ENCODE measurements at places on chromosomes 16 and 17.

DNA sequence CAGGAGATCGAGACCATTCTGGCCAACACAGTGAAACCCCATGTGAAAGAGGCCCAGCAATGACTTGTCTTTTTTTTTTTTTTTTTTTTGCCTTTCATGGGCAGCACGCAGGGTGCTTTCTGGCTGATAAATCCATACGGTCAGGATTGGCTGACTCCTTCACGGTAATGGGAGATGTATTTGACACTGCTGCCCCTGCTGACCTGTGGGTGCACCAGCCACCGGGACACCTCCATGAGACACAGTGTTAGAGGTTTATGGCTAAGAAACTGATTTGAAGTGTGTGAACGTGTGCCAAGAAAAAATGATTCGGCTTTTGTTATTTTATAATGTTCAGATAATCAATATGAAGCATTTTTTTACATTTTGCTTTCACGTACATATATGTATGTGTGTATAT lies 48.4 kb downstream of the MAP2K6 start:
- no peak for DNase-seq

- DNase-seq: no peak
These were observed 4.7 kb upstream of the SMTNL2 start for GRCh38 chr17:4579678-4580077.

DNA sequence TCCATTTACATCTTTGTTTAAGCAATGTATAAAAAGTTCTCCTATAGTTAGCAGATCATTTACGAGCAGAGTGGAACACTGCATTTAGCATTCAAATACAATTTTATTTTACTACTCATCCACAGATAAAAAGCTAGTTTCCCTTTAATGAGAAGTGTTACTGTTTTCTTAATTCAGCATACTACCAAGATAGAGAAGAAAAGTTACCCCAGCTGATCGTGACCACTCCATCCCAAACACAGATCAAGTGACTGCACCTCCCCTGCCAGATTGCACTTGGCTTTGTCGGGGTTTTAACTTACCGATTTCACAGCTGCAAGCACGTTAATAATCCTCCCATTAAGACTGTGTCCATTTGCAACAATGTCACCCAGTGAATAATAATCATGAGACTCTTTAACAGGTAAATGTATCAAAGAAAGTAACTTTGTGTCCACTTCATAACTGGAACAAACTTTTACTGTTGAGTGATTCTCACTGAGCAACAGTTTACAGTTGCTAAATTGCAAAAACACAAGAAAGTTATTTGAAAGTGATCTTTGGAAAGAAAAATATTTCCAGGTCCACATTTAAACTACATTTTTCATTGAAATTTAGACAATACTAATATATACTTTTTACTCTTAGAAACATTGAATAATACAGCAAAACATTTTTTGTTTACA lies 14.4 kb downstream of the MEIOB start:
- no peak for DNase-seq

- DNase-seq: peak; percentile 39
These were observed 2.5 kb upstream of the SALL1 start for GRCh38 chr16:51153577-51154031.

DNA sequence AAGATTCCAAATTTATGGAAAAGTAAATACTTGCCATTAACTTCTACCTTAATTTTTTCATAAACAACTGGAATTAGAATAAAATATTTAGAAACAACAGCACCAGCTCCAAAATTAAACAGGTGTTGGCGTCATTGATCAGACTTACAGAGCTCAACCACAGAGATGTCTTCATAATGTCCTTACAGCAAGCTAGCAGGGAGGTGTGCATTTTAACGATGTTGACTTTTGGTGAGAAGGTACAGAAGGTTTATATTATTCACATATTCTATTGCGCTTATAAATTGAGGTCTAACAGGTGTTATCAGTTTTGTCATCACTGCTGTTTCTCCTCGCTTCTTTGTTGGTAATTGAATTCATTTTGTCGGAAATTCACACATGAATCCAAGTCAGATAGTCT lies 226.2 kb upstream of the CA10 start:
- DNase-seq: no peak

- no peak for DNase-seq
These were observed 31.4 kb downstream of the TEX2 start for GRCh38 chr17:64231567-64232141.

DNA sequence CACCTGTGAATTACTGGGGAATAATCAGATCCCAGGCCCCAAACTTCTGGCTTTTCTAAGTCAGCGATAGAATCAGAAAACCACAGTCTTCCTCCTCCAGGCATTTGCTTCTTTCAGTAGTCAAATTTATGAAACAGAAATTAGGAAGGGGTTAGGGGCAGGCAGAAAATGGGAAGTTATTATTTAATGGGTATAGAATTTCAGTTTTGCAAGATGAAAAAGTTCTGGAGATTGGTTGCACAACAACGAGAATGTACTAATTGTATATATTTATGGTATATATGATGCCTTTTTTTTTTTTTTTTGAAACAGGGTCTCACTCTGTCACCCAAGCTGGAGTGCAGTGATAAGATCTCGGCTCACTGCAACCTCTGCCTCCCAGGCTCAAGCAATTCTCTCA lies 23.5 kb downstream of the ORC6 start:
- no peak for DNase-seq

GRCh38 chr16:25605381-25605780 lies 86.4 kb upstream of the HS3ST4 start:
- no peak for DNase-seq

DNA sequence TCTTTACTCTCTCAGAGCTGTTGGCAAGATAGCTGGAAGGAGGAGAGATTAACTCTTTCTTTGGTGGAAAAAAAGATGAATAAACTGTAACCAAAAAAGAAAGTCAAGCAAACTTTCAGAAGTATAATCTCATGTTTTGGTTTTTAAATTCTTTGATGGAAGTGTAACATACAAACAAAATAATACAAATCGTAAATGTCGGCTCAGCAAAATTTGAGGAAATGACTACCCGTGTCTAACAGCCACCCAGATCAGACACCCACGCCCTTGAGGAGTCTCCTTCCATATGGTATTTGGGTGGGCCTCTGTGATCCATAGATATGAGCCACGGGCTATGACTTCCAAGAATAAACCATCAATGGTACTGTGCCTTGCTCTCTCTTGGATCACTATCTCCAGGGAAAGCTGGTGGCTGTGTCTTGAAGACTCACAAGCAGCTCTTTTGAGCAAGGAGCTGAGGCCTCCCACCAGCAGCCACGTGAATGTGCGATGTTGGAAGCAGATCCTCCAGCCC lies 9.6 kb upstream of the CD300C start:
- DNase-seq: no peak

DNA sequence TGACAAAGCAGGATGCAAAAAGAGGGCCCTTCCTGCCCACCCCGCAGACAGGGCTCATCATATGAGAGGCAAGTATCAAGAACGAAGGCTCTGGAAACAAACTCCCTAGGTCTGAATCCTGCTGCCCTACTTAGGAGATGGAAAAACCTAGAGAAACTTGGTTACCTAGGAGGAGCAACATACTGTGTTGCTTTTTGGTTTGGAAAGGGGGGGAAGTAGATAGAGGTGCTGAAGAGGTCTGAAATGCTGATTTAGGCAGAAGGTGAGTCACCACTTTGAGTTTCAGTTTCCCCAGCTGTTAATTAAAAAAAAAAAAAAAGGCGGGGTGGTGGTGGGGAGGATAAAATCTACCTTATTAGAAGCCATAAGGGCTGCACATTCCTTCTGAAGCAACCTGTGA lies 1.5 kb downstream of the N4BP1 start:
- no peak for DNase-seq

- DNase-seq: peak; percentile 84
These were observed 4.7 kb upstream of the GFAP start for GRCh38 chr17:44919885-44920564.

GRCh38 chr16:66574531-66574930 lies 4.7 kb upstream of the CMTM2 start:
- no peak for DNase-seq

DNA sequence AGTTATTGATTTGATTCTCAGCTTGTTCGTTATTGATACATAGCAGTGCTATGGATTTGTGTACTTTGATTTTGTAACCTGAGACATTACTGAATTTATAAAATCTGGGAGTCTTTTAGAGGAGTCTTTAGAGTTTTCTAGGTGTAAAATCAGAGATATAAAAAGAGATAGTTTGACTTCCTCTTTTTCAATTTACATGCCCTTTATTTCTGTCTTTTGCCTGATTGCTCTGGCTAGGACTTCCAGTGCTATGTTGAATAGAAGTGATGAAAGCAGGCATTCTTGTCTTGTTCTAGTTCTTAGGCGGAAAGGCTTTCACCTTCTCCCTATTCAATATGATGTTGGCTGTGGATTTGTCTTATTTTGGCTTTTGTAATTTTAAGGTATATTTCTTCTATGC lies 106.2 kb downstream of the PHKB start:
- no peak for DNase-seq

- no peak for DNase-seq
These were observed 5.4 kb downstream of the TNP2 start for GRCh38 chr16:11263737-11264136.

DNA sequence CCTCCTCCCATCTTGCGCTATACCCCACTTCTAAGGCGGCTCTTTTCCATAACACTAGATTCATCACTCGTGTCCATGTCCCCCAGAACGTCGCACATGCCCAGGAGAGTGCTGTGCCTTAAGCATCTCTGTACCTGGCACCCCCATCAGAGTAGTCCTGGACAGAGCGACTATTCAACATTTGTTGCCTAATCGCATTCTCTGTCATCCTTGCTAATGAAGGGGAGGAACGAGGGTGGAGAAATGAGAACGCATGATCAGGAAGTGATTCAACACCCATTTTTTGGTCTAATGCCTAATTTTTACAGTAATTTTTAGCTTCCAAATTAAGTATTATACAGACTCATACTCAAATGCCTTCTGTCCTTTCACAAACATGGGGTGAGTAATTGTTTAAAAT lies 53.2 kb downstream of the SLC39A11 start:
- DNase-seq: no peak

DNA sequence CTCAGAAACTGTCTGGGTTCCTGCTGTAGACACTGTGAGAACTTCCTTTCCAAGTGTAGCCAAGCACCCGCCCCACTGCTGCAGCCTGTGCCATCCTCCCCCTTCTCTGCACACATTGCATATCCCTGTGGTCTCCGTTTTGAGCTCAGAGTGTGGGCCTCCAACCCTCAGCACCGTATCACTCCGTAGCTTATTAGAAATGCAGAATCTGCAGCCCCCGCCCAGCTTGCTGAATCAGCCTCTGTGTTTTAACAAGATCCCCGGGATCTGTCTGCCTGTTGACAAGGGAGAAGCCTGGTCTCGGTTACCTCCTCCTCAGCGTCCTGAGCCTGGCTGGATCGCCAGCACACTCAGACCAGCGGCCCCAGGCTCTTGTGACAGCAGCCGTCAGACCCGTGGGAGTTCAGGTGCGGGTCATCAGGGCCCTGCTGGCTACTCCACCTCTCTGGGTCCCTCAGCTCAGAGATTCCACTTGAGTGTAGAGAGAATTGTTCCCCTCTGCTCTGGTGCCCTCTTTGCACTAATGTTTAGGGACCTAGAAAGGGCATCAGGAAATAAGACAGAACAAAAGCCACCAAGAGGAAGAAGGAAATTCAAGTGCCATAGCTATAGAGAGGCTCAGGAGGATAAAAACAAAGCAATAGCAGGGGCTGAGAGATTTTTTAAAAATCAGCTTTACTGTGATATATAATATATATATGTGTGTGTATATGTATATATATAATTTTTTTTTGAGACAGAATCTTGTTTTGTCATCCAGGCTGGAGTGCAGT lies 92.3 kb downstream of the PITPNC1 start:
- DNase-seq: no peak

DNA sequence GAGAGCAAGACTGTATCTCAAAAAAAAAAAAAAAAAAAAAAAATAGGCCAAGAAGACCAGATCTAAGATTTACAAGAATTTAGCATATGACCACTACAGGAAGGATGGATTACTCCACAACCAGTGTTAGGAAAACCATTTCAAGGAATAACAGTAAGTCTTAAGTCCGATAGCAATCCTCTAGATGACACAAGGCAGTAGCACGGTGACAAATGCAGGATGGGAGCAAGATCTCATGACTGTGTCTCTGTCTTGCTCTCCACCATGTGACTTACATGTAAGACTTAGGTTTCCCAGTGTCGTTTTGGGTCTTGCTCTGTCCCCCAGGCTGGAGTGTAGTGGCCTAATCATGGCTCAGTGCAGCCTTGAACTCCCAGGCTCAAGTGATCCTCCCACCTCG lies 27.8 kb downstream of the C16orf96 start:
- no peak for DNase-seq

GRCh38 chr17:27539794-27540317 lies 83.6 kb downstream of the KSR1 start:
- DNase-seq: no peak

GRCh38 chr16:66444049-66444481 lies 17.0 kb downstream of the BEAN1 start:
- no peak for DNase-seq

DNA sequence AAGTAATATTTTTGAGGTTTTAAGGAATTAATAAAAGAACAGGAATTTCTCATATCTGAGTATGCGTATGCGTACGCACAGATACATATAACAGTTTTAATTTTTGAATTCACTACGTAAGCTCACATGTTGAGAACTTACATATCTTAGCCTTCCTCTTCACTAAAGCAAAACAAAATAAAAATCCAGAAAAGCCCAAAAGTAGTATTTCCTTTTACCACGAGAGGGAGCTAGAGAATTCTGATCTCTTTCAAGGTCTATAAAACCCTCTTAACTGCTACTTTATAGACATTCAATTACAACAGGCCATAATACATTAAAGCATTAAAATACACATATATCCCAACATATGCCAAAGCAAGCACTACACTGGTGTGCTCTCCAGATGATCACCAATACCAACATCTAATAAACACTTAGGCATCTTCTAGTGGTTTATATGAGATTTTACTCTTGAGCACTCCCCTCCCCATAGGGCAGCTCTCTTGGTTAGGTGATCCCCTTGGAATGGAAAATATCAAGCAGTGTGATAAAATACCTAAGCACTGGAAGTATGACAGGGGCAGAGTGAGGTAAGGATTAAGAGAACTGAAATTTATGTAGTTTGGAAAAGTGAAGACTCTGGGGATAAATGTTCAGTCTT lies 94.0 kb downstream of the SKAP1 start:
- peak; percentile 79 for DNase-seq

GRCh38 chr16:50613964-50614474 lies 65.8 kb downstream of the NKD1 start:
- DNase-seq: no peak

- DNase-seq: no peak
These were observed 9.3 kb upstream of the SLC16A5 start for GRCh38 chr17:75078284-75079022.

DNA sequence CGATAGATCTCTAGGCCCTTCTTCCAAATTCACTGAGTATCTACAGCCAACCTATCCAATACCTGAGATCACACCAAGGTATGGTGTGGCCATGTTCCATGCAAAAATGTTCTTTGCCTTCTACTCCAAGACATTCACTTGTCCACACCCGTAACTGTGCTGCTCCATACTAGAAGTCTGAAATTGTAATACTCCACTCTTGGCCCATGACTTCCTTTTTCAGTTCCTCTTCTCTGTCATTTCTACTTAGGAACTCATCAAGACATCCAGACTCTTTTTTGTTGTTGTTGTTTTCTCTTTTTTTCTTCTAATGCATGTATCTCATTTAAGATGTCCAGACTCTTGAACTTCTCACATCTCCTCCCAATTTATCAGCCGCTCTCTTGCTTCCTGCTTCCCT lies 42.5 kb upstream of the KSR1 start:
- peak; percentile 69 for DNase-seq
